ENCODE measurements at places on chromosomes 5 and 9. TPM values are rescaled to one million over a fixed set of nuclear protein-coding genes. Genes with fewer than 3 reads are reported as not detected.

The AK8 gene
- 0.90 TPM for total RNA-seq

The GDA gene
- 0.97 TPM for total RNA-seq

The PFN3 gene
- total RNA-seq: not detected

The AP3B1 gene
- 18.9 TPM for total RNA-seq

The PRUNE2 gene
- total RNA-seq: 0.14 TPM

The ADRA1B gene
- 11.2 TPM for total RNA-seq

The PCDHB11 gene
- total RNA-seq: 0.07 TPM

The ABO gene
- not detected for total RNA-seq

The TAF11L10 gene
- not detected for total RNA-seq

The LAMC3 gene
- 2.6 TPM for total RNA-seq

The MARCOL gene
- total RNA-seq: not detected

The PCDHGC4 gene
- not detected for total RNA-seq

The ANKRD31 gene
- 0.05 TPM for total RNA-seq

The HAND1 gene
- not detected for total RNA-seq

The PCDHGA12 gene
- not detected for total RNA-seq

The TRIP13 gene
- 64.8 TPM for total RNA-seq

The SSBP2 gene
- total RNA-seq: 7.1 TPM

The PRRT1B gene
- 0.97 TPM for total RNA-seq

The CTSV gene
- 13.6 TPM for total RNA-seq

The SCGB3A2 gene
- total RNA-seq: not detected

The NR5A1 gene
- total RNA-seq: not detected
